ENCODE measurements at places on chromosomes 3 and 15. TPM values are rescaled to one million over a fixed set of nuclear protein-coding genes. Genes with fewer than 3 reads are reported as not detected.

DNA sequence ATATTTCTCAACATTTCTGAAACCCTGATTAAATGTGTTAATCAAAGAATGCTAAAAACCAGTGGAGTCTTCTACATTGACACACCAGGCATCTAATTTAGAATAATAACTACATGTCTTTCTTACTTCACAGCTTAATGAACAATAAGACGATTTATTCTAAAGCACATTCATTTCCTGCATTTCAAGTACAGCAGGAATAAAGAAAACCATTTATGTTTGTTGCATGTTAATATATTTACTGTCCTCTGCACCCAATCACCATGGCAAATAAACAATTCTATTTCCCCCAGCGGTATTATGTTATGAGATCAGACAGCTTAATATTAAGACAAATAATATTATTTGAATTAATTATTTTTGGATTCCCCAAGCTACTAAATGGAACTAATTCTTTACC lies 1336.3 kb upstream of the CADM2 start:
- no peak for DNase-seq

- DNase-seq: peak; percentile 82
Measured at GRCh38 chr3:57918123-57918837, 89.9 kb upstream of the FLNB start.

GRCh38 chr3:123149525-123149924 lies 52.2 kb upstream of the SEC22A start:
- DNase-seq: no peak

GRCh38 chr3:38985581-38985980 lies 66.2 kb downstream of the SCN11A start:
- no peak for DNase-seq

Gene EIF2B5
- 38.2 TPM for total RNA-seq

Data from cardiac muscle cell (in vitro differentiated cells and primary cell).